ENCODE measurements at places on chromosomes 4 and X.

- peak; percentile 36 for DNase-seq
Observed at GRCh38 chrX:46408553-46409407, 136.4 kb downstream of the ZNF674 start.

- DNase-seq, result peak; percentile 40
Observed at GRCh38 chr4:104693601-104694201, 199.0 kb upstream of the CXXC4 start.

DNA sequence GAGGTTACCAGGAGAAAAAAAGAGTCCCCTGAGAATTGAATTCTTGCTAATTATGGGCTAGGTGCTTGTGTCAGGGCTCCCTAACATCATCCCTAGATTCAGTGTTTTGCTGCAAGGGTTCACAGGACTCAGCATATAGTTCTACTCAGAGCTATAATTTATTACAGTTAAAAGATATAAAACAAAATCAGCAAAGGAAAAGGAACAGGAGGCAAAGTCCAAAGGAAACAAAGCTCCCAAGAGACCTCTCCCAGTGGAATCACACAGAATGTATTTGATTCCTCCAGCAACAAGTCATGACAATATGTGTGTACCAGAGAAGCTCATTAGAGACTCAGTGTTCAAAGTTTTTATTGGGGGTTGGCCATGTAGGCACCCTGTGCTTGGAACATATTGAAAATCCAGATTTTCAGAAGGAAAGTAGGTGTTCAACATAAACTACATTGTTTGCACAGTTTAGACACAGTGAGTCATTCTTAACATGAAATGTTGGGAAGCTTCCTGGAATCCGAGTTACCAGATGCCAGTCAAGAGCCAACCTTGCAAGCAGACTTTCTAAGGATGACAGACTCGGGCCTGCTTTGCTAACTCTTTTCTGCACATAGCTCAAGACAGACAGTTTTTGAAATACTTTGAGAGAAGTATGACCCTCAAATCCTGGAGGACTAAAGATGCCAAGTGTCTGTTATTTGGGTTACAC lies 311.3 kb upstream of the EMCN start:
- no peak for DNase-seq

GRCh38 chrX:53261355-53261972 lies 19.9 kb downstream of the IQSEC2 start:
- peak; percentile 68 for DNase-seq

DNA sequence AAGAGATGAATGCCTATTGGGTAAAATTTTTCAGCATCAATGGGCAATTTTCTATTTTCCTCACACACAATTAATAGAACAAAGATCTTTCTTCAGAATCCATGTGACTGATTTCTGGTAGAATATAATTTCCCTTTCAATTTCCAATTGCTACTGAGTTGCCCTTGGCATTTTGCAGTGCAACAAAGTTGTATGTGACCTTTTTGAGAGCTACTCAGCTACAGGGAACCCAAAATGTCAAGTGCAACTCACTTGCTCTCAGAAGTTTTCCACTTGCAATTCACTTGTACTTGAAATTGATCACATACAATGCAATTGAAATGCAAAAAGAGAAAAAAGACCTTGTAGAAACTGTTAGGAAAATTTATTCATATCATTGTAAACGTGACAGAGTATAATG lies 245.5 kb downstream of the BANK1 start:
- DNase-seq, result no peak

- no peak for DNase-seq
Observed at GRCh38 chrX:153578200-153578835, 20.6 kb downstream of the CCNQ start.

- DNase-seq, result no peak
Observed at GRCh38 chr4:74414149-74414809, 30.7 kb upstream of the AREG start.

DNA sequence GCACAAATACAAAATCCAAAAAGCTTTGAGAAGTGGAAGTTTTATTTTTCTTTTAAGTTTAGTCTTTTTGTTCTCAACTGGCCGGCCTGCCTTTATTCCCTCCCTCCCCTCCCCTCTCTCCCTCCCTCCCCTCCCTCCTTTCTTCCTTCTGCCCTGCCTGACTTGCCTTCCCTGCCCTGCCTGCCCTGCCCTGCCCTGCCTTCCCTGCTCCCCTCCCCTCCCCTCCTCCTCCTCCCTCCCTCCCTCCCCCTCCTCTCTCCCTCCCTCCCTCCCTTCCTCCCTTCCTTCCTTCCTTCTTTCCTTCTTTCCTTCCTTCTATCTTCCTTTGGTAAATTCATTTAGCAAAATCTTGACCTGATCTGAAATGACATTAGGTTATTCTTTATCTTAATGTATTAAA lies 69.8 kb upstream of the LIMCH1 start:
- DNase-seq, result no peak

- no peak for DNase-seq
Observed at GRCh38 chrX:16187024-16187760, 19.9 kb downstream of the MAGEB17 start.

DNA sequence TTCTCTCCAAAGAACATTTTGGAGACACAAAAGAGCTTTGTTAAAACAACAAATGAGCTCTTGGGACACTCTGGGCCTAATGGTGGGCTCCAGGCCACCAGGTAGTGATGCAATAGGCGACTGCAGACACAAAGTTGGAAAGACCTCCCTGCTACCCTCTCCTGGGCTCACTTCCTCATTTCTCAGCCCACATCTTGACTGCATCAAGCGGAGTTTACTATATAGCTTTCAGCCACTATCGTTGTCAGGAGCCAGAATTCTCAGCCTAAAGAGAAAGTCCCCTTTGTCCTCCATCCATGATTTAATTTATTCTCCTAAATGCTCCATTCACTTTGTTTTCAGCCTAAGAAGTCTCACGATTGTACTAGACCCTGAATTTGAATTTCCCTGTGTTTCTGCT lies 114.9 kb downstream of the EFHC2 start:
- DNase-seq, result peak; percentile 64

DNA sequence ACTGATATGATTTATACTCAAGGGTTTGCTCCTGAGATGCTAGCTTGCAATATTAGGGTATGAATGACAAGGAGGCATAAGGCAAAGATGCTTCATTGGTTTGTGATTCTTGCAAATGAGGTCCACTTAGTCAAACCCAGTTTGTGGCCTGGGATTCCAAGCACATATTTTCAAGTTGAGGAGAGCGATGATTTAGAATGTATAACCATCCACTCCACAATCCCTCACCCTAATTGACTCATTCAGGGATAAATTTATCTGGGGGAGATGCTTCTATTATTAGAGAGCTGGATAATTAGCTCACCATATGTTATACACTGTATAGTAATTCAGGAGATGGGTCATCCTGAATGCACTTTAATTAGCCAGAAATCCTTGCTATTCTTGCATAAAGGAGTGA lies 118.3 kb upstream of the PUDP start:
- no peak for DNase-seq

GRCh38 chrX:15849555-15849954 lies 5.1 kb downstream of the AP1S2 start:
- DNase-seq, result no peak

GRCh38 chr4:188619456-188620149 lies 480.4 kb downstream of the TRIML1 start:
- no peak for DNase-seq

DNA sequence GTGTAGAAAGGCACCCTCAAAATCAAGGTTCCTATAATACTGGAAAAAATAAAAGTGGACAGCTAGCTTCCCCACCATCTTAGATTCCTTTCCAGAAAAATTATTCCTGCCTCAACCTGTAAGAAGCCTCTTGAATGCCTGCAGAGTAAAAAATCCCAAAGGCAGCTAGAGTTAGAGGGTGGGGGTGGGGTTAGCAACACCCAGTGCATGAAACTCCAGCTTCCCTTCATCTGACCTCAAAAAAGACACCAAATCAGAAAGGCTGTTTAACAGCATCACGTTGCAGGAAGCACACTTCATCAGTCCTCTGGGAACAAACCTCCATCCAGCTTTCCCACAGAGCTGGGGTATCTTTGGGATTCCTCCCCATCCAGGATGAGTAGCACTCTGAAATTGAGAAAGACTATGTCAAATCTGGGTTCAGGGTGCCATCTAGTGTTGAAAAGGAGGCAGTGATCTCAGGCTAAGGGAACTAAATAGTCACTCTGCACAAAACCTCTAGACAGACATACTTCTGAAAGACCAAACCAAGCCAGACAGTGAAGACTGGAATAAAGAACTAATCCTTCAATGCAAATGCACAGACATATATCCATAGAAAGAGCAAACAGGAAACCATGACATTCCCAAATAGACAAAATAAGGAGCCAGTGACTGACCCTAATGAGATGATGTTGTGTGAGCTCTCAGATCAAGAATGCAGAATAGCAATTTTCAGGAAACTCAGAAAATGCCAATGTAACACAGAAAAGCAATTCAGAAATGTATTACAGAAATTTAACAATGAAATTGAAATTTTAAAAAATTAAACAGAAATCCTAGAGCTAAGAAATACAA lies 97.9 kb downstream of the ARHGEF9 start:
- peak; percentile 65 for DNase-seq

DNA sequence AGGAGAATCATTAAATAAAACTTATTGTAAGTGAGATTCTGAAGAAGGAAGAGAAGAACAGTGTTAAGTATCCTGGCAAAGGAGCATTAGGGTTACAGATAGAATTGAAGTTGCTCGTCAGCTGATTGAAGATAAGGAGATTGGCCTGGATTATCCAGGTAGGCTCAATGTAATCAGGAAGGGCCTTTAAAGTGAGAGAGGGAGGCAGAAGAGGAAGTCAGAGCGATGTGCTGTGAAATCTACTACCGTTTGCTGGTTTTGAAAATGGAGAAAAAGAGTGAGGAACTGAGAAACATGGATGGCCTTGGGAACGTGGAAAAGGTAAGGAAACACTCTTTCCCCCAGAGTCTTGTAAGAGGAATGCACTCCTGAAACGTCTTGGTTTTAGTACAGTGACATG lies 245.7 kb downstream of the ANTXR2 start:
- DNase-seq, result no peak

- no peak for DNase-seq
Observed at GRCh38 chr4:73914071-73914470, 44.9 kb downstream of the CXCL1 start.

GRCh38 chr4:69773484-69773883 lies 13.1 kb upstream of the SULT1B1 start:
- no peak for DNase-seq

GRCh38 chr4:121711263-121712000 lies 14.7 kb upstream of the ANXA5 start:
- no peak for DNase-seq

DNA sequence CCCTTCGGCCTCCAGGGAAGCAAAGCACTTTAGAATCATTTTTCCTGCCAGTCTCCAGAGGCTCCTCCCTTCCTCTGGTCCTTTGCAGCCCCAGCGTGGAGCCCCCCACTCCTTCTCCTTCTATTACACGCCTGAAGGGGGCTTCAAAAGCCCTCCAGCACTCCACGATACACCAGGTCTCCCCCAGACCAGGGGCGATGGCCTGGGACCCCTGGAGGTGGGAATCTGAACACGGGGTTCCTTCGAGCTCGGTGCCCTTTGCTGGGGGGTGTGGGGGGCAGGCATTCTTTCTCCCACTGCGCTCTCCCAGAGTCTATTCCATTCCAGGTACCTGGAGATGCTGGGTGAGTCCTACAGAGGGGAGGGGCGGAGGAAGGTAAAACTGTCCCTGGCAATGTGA lies 97.6 kb downstream of the HMX1 start:
- no peak for DNase-seq

GRCh38 chrX:19947612-19948011 lies 43.2 kb downstream of the BCLAF3 start:
- no peak for DNase-seq

DNA sequence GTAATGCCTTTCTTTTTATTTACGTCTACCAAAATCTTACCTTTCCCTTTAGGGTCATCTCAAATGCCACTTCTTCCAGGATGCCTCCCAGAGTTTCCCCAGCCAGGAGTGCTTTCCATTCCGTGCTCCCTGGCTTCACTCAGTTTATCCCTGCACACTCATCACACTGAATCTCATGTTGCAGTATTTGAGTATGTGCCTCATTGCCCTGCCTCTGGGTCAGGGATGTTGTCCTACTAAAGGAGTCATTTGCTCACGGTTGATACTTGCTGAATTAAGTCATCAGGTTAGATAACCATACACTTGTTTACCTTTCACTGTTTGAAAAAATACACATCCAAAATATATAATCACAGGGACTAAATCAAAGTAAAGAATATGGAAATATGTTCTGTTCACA lies 356.2 kb upstream of the GATB start:
- DNase-seq, result no peak

GRCh38 chr4:26727844-26728243 lies 132.8 kb upstream of the STIM2 start:
- peak; percentile 54 for DNase-seq

DNA sequence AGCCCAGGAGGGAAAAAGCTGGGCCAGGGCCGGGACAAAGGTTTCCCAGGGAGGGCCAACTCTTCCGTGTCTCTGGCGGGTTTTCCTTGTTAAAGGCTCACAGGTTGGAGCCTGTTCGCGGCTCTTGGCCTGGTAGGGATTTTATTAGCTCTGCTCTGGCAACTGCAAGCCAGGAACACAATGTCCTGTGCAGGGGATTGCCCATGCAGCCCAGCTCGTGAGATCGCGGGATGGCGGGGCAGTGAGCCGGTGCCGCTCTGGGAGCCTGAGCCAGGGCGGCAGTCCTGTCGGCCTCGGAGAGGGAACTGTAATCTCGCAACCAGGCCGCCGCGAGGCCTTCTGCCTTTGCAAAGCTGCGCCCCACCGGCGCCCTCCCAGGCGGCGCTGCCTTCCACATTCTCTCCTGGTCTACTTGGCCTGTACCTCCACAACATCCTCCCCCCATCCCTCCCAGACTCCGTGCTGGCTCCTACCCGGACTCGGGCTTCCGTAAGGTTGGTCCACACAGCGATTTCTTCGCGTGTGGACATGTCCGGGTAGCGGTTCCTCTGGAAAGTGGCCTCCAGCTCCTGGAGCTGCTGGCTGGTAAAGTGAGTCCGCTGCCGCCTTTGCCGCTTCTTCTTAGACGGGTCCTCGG lies 2.1 kb downstream of the PITX2 start:
- DNase-seq, result no peak

DNA sequence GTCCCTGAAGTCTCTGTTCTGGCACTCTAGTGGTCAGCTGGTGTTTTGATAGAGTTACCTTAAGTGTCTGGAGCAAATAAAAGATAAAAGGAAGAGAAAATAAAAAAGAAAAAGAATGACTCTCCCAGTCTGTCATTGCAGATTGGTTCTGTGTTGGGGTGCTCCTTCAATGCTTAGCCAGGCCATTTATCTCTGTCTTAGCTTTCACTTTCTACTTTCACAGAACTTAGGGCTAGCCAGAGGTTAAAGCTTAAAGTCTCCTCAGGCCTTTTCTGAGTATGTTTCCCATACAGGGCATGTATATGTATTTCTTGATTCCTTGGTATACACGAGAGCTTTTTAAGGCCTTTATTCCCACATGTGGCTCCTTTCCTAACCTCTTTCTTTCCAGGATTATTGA lies 83.1 kb upstream of the TEX13D start:
- no peak for DNase-seq

DNA sequence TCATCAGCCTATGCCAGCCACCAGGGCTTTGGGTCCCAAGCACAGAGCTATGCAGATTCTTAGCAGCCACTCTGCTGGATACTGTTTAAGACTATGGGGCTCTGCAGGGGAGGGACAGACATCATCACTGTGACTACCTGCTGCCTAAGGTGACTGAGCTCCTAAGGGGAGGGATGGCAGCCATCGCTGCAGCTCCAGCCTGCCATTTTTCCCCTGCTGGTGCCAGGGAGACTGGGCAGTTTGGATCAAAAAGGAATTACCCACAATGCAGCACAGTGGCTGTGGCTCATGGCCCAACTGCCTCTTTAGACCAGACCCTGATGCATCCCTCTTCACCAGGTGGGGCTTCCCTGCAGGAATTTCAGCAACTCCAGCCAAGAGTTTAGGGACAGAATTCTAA lies 28.6 kb upstream of the INPP4B start:
- no peak for DNase-seq

All from Kasumi-1 (cell line).